ENCODE measurements at places on chromosomes 4 and X.

- no peak for DNase-seq
Measured at GRCh38 chrX:114365065-114365834, 218.6 kb upstream of the HTR2C start.

DNA sequence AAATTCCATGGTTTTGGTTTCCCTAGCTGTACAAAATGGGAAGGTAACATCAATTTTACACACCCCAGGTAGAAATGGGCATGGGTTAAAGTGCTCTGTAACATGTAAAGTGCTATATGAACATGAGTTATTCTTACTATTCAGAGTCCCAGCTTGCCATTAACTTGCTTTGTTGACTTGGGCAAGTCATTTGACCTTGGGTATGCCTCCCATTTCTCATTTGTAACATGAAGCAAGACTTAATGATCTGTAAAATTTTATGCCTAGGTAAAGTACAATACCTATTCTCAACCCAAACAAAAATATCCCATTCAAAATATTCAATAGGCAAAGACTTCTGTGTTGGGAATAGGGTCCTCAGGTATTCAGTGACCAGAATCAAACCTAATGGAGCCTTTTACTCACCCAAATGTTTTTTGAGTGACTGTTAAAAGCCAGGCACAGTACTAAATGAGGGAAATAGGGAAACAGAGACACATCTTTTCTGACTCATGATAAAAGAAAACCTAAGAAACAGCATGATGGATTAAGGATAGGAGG lies 126.6 kb downstream of the SH3RF1 start:
- DNase-seq = no peak

DNA sequence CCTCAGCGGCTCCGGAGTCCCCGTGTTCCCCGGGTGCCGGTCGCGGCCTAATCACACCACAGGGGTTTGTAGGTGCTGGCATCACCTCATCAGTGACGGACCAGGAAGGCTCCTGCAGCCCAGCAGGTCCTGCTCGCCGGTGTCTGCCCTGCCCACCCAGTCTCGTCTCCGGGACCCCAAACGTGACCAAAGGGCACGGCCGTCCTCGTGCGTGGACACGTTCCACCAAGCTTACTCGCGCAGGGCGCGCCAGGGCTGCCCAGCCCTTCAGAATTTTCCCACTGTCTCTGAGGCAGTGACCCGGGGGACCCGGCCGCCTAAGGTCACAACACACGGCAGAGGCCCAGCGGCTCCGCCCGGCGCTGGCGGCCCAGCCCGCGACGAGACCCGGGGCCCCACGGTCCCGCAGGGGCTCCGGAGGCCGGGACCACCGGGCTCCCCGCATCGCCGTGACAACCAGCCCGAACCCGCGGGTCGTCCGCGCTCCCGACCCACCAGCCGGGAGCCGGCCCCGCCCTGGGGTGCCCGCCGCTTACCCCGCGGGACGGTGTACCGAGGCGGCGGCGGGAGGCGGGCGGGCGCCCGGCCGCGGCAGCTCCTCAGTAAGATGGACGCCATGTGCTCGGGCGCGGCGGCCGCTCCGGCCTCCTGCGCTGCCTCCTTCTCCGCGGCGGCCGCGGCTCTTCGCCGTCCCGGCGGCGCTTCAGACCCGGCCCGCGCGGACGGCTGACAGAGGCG lies 454 bp downstream of the LETM1 start:
- peak; percentile 50 for DNase-seq

- no peak for DNase-seq
Measured at GRCh38 chr4:33187035-33187434, 2466.9 kb downstream of the PCDH7 start.

DNA sequence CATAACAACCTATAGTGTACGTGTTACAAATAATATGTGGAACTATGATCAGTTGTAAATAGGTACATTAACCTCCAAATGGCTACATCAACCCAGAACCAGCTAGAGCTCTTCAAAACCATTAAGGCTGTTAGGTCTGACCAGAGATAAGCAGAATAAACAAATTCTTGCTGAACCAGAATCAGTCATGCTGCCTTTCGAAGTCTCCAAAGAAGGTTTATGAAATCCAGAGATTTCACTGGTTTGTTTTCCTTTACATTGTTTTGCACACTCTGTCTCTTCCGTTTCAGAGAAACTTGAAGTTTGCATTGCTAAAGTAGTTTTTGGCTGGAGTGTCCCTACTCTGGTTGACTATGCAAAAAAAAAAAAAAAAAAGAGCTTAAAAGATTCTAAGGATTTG lies 177.3 kb upstream of the SLIT2 start:
- DNase-seq = peak; percentile 67

DNA sequence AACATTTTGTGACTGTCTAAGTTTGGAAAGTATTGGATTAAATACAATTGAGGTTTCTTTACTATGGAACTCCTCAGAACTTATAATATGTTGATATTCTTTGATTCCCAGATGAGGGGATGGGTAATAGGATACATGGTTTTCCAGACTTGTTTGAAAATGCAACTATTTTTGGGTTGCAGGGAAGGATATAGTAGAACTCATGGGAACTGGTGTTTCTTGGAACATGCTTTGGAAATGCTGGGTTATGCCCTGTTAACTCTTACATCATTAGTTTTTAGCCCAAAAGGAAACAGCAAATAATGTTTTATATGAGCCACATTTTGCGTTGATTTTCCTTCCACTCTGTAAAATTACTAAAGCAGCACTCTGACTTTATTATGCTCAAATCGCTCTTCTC lies 41.9 kb downstream of the HPF1 start:
- DNase-seq = no peak

DNA sequence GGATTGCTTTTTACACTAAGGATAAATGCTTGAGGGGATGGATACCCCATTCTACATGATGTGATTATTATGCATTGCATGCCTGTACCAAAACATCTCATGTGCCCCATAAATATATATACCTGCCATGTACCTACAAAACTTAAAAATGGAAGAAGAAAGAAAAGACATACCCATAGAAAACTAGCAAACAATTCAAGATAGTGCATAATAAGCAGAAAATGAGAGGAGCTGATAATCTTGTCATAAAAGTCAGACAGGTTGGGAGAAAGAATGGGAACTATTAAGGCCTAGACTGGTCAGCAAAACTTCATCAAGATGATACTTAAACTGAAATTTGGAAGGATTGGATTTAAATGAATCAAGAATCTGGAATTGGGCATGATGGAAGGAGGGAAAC lies 21.6 kb upstream of the MAGEB17 start:
- no peak for DNase-seq

- peak; percentile 7 for DNase-seq
Measured at GRCh38 chr4:120348521-120348920, 281.9 kb upstream of the MAD2L1 start.

DNA sequence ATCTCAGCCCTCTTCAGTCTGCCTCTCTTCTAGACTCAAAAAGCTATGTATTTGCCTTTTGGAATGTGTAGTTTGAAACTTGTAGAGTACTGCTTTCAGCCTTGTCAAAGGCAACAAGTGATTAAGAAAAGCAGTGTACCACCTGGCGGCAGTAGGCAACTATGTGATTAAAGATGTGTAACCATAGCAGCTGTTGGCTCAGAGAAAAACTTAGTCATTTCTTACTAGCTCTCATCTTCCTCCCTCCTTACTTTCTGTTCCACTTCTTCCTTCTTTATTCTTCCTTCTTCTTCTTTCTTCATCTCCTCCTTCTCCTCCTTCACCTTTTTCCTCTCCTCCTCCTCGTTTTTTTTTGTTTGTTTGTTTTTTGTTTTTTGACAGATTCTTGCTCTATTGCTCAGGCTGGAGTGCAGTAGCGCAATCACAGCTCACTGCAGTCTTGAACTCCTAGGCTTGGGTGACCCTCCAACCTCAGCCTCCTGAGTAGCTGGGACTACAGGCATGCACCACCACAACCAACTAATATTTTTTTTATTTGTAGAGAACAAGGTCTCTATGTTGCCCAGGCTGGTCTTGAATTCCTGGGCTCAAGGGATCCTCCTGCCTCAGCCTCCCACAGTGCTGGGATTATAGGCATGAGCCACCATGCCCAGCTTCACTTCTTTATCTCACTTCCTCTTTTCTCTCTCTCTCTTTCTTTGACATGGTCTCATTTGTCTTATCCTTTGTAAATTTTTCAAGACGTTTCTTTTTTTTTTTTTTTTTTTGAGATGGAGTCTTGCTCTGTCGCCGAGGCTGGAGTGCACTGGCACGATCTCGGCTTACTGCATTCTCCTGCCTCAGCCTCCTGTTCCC lies 32.6 kb downstream of the ABHD18 start:
- DNase-seq = peak; percentile 84

DNA sequence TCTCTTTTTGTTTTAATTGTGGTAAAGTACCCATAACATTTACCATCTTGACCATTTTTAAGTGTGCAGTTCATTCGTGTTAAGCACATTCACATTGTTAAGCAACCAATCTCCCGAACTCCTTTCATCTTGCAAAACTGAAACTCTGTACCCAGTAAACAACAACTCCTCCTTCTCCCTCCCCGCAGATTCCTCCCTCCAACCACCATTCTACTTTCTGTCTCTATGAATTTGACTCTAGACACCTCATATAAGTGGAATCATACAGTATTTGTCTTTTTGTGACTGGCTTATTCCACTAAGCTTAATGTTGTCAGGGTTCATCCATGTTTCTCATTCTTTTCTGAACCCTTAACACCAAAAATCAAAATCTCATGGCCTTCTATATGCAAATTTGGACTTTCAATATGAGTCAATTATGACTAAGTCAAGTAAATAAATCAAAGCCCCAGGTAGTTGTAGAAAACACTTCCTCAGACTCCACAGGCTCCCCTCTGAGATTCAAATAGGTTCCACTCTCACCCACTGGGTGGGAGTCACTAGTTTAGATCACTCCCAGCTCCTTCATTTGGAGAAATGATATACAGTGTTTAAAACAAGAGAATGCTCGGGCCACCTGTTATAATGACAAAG lies 9.8 kb upstream of the RTL5 start:
- no peak for DNase-seq

DNA sequence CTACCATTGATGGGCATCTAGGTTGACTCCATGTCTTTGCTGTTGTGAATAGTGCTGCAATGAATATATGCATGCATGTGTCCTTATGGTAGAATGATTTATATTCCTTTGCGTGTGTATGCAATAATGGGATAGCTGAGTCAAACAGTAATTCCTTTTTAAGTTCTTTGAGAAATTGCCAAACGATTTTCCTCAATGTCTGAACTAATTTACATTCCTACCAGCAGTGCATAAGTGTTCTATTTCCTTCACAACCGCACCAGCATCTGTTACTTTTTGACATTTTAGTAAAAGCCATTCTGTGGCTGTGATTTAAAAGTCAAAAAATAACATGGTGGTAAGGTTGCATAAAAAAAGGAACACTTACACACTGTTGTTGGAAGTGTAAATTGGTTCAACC lies 103.1 kb upstream of the FAM47B start:
- no peak for DNase-seq

GRCh38 chrX:24920769-24921168 lies 95.0 kb downstream of the ARX start:
- no peak for DNase-seq

DNA sequence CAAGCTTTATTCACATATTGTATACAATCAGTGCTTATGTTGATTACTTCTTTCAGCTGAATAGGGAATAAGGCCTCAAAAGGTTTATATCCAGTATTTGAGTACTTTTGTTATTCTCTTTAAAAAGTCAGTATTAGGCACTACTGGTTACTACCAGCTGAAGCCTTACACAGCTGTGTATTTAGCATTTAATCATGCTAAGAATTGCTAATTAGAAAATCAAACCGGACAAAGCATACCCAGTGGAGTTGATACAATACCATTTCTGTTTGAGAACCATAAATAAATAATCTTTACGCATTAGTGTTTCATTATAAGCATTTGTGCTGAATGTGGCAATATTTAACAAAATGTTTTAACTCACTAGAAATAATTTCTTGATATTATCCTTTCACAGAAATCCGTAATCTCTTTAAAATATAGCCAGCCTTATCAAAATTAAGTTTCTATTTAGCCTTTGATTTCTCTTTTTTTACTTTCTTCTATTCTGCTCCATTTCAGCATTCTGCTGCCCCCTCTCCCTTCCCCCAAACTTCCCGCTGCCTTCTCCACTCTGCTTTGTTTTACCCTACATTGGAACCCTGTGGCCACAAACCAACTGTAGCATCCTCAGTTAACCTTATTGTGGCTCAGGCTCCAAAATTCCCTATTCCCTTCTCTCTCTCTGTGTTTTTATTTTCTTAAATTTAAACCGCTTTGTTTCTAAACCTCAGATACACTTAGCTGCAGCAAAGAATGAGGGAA lies 37.8 kb downstream of the UGT8 start:
- no peak for DNase-seq

DNA sequence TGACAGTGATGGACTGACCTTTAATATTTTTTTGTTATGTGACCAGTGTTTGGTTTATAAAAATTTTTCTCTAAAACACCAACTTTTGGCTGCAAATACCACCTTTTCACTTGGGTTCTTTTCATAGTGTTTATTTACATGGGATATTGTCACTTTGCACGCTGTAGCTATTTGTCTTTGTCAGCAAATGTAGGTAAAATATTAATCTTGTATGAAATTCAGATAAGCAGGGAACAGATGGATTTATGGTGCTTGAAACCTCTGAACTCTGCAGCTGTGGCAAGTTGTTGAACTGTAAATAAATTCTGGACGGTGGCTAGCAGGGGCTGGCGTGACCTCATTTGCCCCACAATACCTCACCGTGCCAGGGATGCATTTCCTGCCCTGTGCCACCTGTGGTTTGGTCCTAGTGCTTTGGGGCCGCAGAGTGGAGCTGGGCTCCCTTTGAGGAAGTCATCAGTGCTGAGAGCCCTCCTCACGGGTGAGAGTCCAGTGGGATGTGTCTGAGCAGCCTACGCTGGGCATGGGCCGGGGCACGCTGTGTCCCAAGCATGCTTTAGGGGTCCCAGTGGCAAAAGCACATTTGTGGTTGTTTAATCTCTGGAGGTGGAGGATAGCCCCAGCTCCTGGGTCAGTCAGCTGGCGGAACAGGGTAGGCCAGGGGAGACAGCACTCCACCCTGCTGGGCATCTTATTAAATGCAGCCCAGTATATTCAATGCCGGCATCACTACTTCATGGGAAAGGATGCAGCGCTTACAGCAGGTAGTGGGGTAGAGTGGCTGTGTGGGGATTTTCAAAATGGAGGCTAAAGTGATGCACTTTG lies 108.6 kb downstream of the TBL1X start:
- DNase-seq = no peak

GRCh38 chr4:76208005-76208765 lies 5.4 kb downstream of the SCARB2 start:
- peak; percentile 88 for DNase-seq

DNA sequence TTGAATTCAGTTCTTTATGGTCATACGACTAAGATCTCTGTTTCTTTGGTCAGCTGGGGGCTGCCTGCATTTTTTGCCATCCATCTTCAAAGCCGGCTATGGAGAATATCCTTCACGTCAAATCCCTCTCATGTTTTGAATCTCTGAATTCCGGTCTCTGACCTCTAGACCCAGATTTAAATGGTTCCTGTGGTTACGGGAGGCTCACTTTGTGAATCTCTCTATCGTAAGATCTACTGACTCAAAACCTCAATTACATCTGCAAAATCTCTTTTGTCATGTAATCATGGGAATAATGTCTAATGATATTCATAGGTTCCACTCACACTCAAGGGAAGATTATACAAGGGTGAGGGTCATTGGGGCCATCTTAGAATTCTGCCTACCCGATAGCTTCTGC lies 5.7 kb upstream of the MPC1L start:
- no peak for DNase-seq
